ENCODE measurements at places on chromosomes 4 and X. TPM values are rescaled to one million over a fixed set of nuclear protein-coding genes. Genes with fewer than 3 reads are reported as not detected.

MAOB gene
- not detected for polyA plus RNA-seq

ADAM29 gene
- polyA plus RNA-seq: 0.48 TPM

TCEAL6 gene
- polyA plus RNA-seq: not detected

BST1 gene
- 0.32 TPM for polyA plus RNA-seq

PNMA6F gene
- 0.77 TPM for polyA plus RNA-seq

OTC gene
- polyA plus RNA-seq: not detected

NXF3 gene
- polyA plus RNA-seq: not detected

Measured in neural cell (in vitro differentiated cells).